Stimulated activated CD8-positive, alpha-beta memory T cell treated with anti-CD3 and anti-CD28 coated beads, Interleukin-15, amount 100 ng/mL, for 48 hours (primary cell): ENCODE measurements at places on chromosomes 6 and 20.

- DNase-seq: peak; percentile 30
Measured at GRCh38 chr20:41173161-41173721, 35.9 kb downstream of the PLCG1 start.

DNA sequence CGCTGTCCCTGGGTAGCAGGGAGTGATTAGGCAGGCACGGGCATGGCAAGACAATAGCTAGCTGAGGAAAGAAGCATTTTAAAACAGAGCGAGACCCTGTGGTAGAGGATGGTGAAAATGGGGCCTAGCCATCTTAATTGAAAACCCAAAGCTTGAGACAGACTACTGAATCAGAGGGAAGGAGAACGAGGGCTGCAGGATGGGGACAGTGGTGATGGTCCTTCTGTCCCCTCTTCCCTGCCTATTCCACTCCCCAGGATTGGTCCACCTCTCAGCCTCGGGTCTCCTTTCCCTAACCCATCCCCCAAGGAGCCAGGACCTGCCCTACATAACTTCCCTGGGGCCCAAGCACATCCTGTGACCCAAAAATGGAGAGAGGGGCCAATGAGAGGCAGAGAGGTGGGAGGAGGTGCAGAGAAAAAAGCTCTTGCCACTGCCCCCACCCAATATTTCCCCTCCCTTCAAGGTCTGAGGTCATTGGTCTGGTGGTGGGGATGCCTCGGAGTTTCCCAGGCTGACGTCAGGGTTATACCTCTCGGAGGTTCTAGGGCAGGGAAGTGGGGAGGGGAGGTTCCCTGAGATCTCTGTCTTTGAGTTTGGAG is 884 bp upstream of the CUTA start:
- peak; percentile 57 for DNase-seq

- DNase-seq: no peak
Measured at GRCh38 chr20:63972312-63973159, 2.8 kb upstream of the ZNF512B start.

DNA sequence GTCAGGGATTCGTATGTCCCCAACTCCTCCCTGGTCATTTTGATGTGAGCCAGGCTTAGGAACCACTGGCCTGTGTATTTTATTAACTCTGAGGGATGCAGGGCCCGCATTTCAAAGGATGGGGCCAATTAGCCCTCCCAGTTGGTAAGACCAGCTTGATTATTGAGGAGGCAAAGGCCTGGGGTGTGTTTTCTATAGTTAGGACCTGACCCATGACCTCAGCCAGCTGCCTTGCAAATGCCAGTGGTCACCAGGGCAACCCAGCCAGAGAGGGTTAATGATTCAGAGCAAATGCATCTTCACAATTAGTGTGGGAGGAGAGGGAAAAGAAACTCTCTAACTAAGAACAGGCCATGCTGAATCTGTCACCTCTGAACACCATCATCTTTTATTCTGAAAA is 835.4 kb downstream of the MAFB start:
- no peak for DNase-seq

DNA sequence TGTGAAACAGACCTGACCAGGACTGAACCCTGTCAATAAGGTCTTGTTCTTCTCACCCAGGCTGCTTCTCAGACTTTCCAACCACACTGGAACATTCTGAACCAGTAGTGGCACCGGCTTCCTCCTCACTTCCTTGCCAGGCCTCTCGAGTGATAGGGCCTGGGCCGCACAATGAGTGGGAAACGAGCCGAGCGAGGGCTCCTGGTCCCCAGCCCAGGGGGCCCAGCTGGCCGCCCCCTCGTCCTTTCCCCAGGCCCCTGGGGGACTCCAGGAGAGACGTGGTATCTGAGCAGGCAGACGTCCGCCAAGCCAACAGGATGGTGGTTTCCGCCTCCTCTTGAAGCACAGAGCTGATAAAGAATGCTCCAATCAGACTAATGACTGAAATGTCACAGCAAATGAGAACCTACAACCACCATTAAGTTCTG is 117.9 kb downstream of the GMDS start:
- DNase-seq: peak; percentile 65

DNA sequence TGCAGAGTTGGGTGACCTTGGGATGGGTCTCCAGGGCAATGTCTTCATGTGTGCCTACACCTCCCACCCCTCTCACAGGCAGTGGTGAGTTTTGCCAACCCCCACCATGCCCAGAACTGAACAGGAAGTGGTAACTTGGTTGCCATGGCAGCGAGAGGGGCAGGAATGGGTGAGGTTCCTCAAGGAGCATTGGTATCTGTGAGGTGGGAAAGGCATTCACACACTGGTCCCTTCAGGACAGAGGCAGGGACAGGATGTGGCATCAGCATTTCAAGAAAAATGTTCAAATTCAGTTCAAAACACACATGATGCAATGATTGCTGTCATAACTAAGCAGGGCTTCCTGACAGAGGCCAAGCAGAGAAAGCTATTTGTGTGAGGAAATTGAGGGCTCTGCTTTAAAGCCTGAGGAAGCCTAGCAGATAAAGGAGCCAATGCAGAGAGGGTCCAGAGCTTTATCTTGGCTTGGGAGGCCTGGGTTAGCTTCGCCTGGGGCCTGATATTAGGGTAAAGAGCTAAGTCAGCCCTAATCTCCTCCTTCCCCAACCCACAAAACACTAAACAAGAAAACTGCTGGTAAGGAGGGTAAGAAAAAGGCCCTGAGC is 551 bp downstream of the TREML2 start:
- DNase-seq: no peak

GRCh38 chr6:90424580-90424979 is 127.9 kb upstream of the BACH2 start:
- no peak for DNase-seq

DNA sequence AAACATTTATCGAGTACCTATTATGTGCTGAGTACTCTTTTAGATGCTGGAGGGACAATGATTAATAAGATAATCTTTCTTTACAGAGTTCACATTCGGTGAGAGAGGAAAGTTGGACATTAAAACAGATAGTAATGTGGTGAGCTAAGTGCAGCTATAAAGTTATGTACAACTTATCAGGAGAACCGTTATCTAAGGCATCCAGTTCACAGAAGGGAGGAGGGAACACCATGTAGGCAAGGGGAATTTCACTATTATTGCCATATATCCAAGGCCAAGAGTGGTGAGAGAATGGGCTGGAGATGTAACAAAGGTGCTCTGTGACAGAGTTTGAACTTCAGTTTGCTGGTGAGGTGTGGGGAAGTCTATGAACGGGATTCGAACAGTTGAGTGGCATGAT is 105.8 kb downstream of the CARMIL1 start:
- no peak for DNase-seq

DNA sequence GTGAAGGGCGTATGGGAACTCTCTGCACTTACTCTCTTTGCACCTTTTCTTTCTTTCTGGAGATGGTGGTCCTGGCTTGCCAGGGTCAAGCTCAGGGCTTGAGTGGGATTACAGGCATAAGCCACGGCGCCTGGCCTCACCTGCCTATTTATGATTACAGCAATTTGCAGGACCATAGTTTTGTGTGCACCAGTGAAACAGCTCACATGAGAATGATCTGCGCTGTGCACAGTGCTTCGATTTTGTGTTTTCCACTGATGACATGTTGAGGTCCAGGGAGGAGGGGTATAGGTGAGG is 40.3 kb downstream of the RBM38 start:
- no peak for DNase-seq

DNA sequence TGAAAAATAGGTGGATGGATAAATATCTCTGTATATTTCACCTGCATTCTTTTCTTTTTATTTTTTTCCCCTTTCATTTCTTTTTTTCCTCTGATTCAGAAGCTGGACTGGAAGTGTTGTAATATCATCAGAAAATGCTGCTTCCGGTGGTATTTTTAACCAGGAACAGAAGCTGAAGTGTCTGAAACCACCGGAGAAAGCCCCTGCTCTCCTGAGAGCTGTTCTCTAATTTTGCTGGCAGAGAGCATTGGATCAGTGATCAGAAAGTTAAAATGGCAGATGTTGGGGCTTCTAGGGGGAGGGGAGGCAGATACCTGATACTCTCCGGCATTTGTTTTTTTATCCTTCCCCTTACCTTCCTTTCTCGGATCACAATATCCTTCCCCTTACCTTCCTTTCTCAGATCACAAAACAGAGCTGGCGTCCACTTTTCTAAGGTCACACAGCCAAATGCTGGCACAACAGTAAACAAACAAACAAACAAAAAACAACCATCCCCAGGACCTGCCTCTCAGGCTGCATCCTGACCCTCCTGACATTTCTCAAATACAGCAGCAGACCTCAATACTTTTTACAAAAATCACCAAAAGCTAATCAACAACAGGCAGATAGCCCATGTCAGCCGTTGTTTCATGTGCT is 143.2 kb upstream of the ZNF217 start:
- DNase-seq: no peak

DNA sequence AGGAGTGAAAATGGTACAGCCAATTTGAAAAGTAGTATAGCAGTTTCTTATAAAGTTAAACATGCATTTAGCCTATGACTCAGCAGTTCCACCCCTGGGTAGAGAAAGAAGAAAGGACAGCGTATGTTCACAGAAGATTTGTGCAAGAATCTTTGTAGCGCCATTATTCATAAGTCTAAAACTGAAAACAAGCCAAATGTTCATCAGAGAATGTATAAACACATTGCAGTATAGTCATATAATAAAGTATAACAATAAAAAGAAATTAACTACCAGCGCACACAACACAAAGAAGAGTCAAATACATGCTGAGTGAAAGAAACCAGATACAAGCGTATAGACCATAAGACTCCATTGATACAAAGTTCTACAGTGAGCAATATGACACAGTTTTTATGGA is 294.0 kb downstream of the SAMD5 start:
- DNase-seq: no peak

DNA sequence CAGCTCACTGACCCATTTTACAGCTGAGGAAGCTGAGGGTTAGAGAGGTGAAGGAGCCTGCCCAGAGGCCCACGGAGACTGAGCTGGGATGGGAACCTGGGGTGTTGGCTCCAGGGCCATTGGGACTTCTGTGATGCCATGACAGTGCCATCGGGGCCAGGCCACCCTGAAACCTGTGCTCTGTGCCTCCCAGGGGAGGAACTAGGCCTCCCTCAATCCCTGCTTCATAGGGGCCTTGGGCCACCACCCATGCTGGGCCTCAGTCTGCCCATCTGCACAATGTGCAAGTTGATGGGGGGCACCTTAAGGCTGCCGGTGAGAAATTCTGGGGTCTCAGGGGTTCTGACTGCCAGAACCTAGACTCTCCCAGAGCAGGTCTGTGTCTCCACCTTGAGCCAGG is 24.9 kb downstream of the BPIFB4 start:
- no peak for DNase-seq

GRCh38 chr6:137717074-137718073 is 149.7 kb upstream of the TNFAIP3 start:
- peak; percentile 75 for DNase-seq

DNA sequence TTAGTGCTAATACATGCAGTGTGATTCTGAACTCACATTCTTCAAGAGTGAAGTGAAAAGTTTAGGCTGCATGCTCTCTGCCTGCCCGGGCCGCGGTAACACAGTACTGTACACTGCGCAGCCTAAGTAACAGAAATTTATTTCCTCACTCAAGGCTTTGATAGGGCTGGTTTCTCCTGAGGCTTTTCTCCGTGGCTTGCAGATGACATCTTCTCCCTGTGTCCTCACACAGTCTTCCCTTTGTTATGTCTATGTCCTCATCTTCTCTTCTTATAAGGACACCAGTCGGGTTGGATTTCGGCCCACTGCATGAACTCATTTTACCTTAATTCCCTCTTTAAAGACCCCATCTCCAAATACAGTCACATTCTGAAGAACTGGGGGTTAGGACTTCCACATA is 51.1 kb upstream of the TMEM170B start:
- no peak for DNase-seq

GRCh38 chr20:45974896-45975565 is 3.0 kb upstream of the ZNF335 start:
- DNase-seq: no peak

DNA sequence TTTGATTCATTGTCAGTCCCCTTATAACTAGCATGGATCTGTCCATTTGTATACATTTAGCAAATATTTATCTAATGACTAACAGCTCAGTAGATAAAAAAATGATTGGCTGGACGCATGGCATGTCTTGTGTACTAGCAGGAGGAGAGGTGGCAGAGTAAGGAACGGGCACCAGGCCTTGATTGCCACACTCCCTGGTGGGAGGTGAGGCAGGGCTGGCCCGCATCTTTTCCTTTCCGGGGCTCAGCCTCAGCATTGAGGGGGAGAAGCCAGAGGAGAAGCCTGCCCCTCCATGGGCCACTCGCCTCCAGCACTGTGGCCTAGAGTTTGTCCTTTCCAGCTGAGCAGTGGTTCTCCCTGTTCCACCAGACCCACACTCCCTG is 84.9 kb upstream of the TMEM181 start:
- DNase-seq: no peak

- no peak for DNase-seq
Measured at GRCh38 chr6:151075527-151075926, 164.2 kb upstream of the AKAP12 start.

DNA sequence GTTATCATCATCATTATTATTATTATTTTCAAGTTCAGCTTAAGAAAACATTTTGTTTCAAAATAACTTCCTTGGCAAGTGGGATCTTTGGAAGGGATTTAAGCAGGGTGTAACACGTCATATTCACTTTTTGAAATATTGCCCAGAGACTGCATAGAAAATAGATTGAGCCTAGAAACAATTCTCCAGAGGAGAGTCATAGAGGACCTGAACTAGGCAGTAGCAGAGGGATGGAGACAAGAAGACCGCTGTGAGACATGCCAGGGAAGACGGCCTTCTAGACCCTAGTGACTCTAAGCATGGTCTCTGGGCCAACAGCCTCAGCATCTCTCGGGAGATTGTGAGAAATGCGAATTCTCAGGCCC is 55.5 kb downstream of the EDN1 start:
- DNase-seq: no peak
